Activated CD8-positive, alpha-beta T cell treated with anti-CD3 and anti-CD28 coated beads, Interleukin-2, amount 10 ng/mL, durations not matched to agents 7 days and 5 days (primary cell): ENCODE measurements at places on chromosomes 7 and 10.

DNA sequence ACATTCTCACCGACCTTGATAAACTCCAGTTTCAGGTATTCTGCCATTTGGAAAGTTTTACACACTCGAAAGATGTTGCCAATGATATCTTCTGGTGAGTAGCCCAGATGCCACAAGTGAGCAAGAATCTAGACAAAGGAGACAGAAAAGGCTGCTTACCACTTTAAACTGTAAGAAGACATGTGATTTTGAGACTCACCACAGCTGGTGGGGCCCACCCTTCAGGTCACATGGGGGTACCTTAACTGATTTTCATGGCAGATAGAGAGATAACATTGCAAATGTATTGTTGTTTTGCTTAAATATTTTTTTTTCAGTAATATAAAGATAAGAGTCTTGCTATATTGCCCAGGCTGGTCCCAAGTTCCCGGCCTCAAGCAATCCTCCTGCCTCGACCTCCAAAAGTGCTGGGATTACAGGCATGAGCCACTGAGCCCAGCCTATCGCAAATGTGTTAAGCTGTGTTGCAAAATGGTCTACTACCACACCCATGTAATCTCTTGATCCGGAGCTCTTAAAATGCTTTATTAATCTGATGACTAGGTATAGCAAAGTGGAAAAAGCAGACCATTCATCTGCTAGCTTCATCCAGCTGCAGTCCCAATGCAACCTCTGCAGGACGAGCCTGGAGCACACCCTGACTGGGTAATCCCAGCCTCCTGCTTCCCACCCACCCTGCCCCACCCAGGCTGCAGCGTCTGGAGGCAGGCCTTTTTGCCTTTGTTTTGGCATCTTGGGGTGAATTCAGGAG, 18.5 kb downstream of the RFC2 start:
- DNase-seq: no peak

- DNase-seq: no peak
Measured at GRCh38 chr10:101228966-101229265, 347 bp downstream of the LBX1 start.

GRCh38 chr10:63653747-63654146, 132.5 kb downstream of the REEP3 start:
- DNase-seq: no peak

DNA sequence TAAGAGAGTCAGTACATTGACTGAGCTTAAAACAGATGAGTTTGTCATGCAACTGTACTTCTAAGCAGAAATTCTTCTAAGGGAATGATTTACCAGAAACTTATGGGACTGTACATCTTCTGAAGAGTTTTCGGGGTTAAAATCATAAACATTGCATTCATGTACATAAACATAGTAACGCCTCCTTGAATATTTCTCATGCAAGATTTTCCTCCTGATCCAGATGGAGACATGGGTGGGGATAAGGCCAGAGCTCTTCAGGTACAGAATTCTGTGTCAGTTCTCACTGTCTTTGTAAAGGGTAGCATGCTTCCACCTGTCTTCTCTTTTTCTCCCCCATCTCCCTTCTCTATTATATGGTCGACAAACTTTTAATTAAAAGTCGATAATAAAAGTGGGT, 335.3 kb downstream of the ABCA13 start:
- DNase-seq: no peak

DNA sequence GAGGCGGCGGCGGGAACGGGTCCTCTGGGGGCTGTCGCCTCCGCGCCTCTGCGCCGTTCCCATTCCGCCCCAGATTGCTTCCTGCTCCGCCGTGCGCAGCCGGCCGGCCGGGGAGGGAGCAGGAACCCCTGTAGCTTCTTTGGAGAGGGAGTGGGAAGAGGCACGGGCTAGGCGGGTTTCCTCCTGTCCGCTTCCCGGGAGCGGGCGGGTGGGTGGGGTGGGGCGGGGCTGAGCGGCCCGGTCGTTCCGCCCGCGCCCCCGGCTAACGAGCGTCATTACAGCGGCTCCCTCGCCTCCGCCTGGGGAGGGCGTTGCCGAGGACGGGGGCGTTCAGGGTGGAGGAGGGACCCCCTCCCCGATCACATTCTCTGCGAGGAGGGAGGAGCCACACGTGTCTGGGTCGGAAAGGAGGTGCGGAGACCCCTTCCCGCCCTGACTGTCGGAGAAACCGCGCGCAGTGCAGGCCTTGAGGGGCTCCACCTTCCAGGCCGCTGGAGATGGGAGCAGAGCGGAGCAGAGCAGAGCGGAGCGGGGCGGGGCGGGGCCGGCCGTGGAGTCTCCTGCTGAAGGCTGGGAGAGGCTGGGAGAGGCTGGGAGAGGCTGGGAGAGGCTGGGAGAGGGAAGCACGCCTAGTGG, 39.7 kb downstream of the AGAP3 start:
- DNase-seq: no peak

GRCh38 chr7:136303162-136303561, 326.0 kb upstream of the MTPN start:
- DNase-seq: no peak

DNA sequence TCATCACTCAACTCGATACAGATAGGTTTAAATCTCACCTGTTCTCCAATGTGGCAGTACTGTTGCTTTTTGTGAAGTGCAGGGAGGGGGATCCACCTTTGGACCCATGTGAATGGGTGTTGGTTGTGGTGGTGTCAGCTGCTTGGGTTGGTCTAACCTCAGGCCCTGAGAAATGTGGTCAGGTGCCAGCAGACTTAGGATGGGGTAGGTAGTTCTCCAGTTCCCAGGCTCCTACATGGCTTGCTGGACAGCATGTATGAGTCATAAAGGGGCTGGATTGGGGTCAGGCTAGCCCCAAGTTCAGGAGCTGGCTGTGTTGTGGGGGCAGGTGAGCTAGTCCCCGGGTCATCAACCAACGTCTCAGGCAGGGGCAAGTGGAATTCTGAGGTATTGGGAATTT, 472.6 kb upstream of the CNTNAP2 start:
- no peak for DNase-seq

DNA sequence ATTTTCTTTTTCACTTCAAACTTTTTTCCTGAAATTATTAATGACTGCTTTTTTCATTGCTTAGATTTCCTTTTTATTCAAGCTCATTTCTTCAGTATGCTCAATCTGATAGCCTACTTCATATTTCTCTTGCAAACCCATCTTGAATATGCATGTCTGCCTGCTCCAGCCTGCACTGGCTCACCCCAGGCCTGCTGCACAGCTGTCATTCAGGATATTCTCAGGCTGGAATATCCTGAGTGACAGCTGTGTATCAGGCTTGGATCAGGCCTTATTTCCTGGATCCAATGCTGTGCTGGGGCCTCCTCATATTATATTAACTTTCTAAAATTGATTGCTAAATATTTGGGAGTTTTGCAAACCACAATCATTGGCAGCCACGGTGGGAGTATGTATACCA, 120.2 kb upstream of the TNS3 start:
- DNase-seq: no peak

GRCh38 chr7:159118623-159119022, 26.0 kb downstream of the VIPR2 start:
- no peak for DNase-seq

GRCh38 chr7:35375516-35375915, 121.6 kb upstream of the TBX20 start:
- no peak for DNase-seq

- no peak for DNase-seq
Measured at GRCh38 chr7:157971501-157971900, 616.1 kb downstream of the PTPRN2 start.

- no peak for DNase-seq
Measured at GRCh38 chr10:126198681-126199080, 189.6 kb downstream of the ADAM12 start.

DNA sequence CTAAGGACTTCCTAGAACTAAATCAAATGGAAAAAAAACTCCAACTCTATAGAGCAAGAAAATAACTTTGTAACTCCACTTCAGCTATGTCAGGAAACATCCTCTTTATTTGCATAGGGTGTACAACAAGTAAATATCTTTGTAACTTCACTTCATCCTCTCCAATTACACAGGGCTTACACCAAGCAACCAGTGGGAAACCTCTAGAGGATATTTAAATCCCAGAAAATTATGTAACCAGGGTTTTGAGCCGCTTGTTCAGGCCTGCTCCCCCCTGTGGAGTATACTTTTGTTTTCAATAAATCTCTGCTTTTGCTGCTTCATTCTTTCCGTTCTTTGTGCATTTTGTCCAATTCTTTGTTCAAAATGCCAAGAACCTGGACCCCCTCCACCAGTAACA, 22.2 kb downstream of the LIPJ start:
- no peak for DNase-seq

GRCh38 chr7:159091480-159092475, 52.9 kb downstream of the VIPR2 start:
- DNase-seq: no peak

- no peak for DNase-seq
Measured at GRCh38 chr10:72061491-72061890, 26.9 kb downstream of the SPOCK2 start.

DNA sequence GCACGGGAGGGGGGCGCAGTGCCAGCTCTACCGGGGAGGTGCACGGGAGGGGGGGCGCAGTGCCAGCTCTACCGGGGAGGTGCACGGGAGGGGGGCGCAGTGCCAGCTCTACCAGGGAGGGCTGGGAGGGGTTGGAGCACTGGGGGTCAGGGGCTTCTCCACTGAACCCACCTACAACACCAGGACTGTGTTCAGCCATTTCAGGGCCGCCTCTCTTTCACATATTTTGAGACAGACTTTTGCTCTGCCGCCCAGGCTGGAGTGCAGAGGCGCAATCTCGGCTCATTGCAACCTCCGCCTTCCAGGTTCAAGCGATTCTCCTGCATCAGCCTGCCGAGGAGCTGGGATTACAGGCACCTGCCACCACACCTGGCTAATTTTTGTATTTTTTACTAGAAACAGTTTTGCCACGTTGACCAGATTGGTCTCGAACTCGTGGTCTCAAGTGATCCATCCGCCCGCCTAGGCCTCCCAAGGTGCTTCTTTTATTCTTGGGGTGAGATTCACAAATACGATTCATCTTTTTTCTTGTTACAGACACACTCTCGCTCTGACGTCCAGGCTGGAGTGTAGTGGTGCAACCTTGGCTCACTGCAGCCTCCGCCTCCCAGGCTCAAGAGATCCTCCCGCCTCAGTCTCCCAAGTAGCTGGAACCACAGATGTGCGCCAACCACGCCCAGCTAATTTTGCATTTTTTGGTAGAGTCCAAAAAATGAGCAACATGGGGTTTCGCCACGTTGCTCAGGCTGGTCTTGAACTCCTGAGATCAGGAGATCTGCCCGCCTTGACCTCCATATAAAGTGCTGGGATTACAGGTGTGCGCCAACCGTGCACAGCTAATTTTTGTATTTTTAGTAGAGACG, 37.0 kb downstream of the ADAP1 start:
- DNase-seq: no peak

DNA sequence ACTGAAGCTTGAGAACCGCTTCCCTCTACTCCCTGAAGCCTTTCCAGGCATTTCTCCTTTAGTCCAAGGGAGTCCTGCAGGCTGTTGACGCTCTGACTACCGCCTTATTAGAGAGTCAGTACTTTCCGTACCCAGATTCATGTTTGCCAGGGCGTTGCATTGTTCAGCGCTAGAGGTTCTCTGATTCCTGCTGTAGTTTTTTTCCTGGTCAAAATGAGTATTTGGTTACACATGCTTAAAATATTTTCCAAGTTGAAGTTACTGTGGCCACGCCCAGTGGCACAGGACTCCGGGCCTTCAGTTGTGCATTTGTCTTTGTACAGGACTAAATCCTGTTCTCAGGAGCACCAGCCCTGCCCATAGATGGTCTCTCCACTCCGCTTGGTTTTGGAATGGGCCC, 7.9 kb downstream of the MTURN start:
- DNase-seq: no peak

DNA sequence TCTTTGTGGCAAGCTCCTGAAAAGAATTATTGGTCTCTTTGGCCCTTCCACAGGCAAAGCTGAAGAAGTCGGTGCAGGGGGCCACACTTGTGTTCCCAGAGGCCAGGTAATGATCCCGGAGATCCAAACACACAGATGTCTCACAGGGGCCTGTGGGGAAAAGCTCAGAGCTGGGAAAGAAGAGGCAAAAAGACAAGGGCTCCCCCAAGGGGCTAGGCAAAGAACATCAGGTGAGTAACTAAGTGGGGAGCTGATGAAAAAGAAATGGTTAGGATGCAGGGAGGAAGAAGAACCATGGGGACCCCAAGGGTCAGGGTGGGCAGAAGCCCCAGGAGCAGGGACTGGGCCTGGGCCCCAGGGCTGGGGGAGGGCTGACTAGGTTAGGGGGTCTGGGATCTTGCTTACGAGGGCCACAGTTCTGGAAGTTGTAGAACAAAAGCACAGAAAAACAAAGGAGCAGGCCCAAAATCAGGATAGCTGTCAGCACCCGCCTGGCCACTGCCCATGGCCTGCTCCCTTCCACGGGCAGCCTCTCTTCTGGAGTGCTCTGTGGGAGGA, 1.1 kb downstream of the KEL start:
- no peak for DNase-seq

DNA sequence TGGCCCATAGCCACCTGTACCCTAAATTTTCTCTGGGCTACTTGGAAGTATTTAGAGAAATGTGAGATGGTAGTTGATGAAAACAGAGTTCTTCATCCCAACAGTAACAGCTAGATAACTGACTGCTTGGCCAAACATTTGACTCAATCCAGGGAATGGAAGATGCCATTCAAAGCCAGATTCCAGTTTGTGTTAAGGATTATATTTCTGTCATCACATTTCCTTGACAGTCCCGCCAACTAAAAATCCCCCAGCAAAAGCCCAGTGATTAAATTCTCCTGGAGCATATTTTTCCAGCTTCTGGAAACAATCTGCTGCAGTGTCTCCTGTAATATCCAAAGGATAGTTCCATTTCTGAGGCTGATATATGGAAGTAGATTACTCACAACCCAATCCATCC, 45.4 kb upstream of the PTN start:
- no peak for DNase-seq

DNA sequence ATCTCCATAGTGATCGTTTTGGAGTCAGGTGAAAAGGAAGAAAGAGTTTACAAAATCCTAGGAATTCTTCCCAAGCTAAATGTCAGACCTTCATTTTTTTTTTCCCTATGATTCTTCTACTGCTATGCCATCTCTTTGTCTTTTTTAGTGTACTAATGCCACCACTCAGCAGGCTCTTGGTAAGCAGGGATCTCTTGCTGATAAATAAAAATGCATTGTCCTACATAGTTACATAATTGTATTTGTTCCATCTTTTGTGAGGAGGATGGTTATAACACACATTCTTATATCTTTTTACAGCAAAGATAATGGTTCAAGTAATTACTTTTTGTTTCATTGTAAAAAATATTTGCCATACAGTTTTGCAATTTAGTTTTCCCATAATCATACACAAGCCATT, 36.8 kb upstream of the AFAP1L2 start:
- DNase-seq: no peak

DNA sequence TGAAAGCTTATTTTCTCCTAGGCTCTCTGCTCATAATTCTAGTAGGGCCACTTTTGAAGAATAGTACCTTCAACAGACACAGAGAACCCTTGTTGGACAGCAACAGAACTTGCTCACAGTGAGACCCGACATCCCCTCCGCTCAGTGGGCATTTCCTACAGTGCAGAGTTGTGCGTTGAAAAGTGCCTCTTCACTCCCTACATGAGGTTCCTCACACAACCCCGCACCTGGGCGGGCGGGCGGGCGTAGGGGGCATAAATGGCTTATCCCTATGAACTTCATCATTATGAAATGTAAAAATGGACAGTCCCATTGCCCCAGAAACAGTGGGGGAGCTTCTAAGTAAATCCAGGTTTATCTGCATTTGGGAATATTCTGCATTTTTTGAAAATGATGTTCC, 174.9 kb downstream of the MGMT start:
- DNase-seq: no peak
